ENCODE measurements at places on chromosomes 7 and 10. TPM values are rescaled to one million over a fixed set of nuclear protein-coding genes. Genes with fewer than 3 reads are reported as not detected.

DNA sequence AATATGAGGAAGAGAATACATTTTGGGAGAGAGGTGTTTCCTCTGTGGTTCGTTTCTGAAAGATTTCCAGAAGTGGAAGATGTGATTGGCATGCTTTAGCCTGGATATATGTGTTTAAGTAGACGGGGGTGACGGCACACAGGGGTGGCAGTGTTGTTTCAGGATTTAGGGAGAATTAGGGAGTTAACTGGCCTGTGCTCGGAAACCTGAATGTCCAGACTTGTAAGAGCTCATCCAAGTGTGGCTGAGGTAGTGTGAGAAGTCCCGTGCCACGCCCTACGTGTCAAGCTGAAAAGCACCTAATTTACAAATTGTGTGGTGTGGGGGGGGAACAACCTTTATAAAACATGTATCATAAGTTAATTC lies 1.1 kb downstream of the RALA start:
- peak overlapping the region; percentile 87 for H3K4me3 ChIP-seq
- peaks cover 47% of the 10 kb centered on the region for H3K4me1 ChIP-seq
- peaks cover 11% of the 10 kb centered on the region for H3K36me3 ChIP-seq
- peak; percentile 46 for DNase-seq

DNA sequence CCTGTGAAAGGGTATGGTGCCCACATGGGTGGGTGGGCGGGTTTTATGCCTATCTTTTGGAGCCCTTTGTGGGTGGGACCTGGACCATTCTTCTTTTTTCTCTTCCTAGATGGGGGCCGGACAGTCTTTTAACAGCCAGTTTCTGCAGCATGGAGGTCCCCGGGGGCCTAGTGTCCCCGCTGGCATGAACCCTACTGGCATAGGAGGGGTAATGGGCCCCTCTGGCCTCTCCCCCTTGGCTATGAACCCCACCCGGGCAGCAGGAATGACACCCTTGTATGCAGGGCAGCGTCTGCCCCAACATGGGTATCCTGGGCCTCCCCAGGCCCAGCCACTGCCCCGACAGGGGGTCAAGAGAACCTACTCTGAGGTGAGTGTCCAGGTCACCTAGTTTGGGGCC lies 9.1 kb downstream of the ZMIZ2 start:
- peaks cover 10% of the 10 kb centered on the region for H3K36me3 ChIP-seq
- H3K4me3 ChIP-seq: no peak overlapping the region
- no peak overlapping the region for H3K27ac ChIP-seq

ZNF485 gene
- total RNA-seq: 6.9 TPM

GRCh38 chr7:113062499-113062898 lies 24.1 kb downstream of the GPR85 start:
- no peaks in the 10 kb centered on the region for H3K4me1 ChIP-seq
- no peak overlapping the region for H3K27ac ChIP-seq
- DNase-seq: no peak
- H3K4me3 ChIP-seq: no peak overlapping the region

DNA sequence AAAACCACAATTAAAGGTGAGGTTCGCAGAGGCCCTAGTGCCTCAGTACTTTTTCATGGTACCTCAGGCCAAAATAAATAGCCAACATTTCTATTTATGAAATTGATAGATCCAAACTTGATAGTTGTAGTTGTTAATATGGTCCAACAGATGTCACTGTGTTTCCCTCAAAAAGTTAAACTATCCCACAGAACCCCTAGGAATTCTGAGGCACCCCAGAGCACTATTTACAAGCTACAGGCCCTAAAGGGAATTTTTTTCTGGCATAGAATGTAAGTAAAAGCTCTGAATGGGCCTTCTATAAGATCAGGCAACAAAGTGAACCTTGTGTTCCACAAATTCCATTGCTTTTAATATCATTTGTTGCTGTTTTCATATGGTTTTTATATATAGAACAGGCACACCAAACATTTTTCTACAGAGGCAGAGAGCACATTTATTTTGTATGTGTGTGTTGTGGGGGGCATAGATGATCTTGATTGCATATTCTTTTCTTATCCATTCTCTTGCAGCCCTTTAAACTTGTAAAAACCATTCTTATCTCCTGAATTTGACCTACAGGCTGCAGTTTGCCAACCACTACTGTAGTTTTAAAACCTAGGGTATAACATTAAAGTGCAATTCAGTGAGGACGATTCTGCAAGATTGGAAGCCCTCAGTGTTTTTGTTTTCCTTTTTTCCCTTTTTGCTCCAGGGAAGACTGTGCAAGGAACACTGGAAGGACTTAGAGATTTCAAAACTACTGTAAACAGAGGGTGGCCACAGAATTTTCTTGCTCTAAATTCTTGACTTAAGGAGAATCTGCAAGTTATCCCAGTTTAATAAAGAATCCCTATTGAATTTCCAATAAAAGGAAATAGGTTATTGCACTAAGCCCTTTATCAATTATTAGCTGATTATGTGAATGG lies 3.5 kb upstream of the ARL4A start:
- no peak overlapping the region for H3K4me3 ChIP-seq
- no peak for DNase-seq
- H3K27ac ChIP-seq: no peak overlapping the region
- H3K4me1 ChIP-seq: peaks cover 23% of the 10 kb centered on the region
- no peaks in the 10 kb centered on the region for H3K36me3 ChIP-seq
- no peaks in the 10 kb centered on the region for H3K27me3 ChIP-seq

- H3K4me3 ChIP-seq: no peak overlapping the region
- no peaks in the 10 kb centered on the region for H3K36me3 ChIP-seq
- no peak for DNase-seq
- no peaks in the 10 kb centered on the region for H3K4me1 ChIP-seq
Measured at GRCh38 chr10:114347791-114348190, 56.5 kb downstream of the AFAP1L2 start.

ERVW-1 gene
- total RNA-seq: not detected

- H3K36me3 ChIP-seq: no peaks in the 10 kb centered on the region
- no peaks in the 10 kb centered on the region for H3K4me1 ChIP-seq
- no peak overlapping the region for H3K27ac ChIP-seq
- DNase-seq: no peak
- H3K27me3 ChIP-seq: peaks cover 28% of the 10 kb centered on the region
- no peak overlapping the region for H3K4me3 ChIP-seq
Measured at GRCh38 chr10:15474671-15475070, 103.6 kb upstream of the FAM171A1 start.

SGCE gene
- 0.39 TPM for total RNA-seq
